Activated CD8-positive, alpha-beta memory T cell treated with anti-CD3 and anti-CD28 coated beads for 1 hour (primary cell): ENCODE measurements at places on chromosomes 2 and 18.

- DNase-seq: no peak
Observed at GRCh38 chr2:105595536-105595935, 149.2 kb upstream of the NCK2 start.

DNA sequence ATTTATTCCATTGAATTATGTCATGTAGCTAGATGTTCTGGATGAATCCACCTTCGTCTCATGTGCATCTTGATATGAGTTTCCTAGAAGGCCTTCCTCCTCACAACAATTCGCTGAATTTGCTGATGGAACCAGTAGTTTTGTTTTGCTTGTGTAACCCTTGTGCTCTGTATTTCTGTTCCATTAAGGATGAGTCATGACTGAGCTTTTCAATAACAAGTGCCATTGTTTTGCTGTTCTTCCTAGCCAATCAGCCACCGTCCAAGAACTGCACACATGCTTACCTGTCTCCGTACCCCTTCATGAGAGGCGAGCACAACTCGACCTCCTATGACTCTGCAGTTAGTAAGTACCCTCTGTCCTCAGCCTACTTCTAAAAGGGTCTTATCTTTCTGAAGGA, 2.3 kb downstream of the TMEM182 start:
- DNase-seq: no peak

GRCh38 chr18:55402731-55403405, 185.1 kb downstream of the TCF4 start:
- no peak for DNase-seq

GRCh38 chr18:9803698-9804516, 81.9 kb upstream of the TXNDC2 start:
- DNase-seq: no peak

GRCh38 chr2:96083064-96083939, 33.1 kb downstream of the ADRA2B start:
- no peak for DNase-seq

DNA sequence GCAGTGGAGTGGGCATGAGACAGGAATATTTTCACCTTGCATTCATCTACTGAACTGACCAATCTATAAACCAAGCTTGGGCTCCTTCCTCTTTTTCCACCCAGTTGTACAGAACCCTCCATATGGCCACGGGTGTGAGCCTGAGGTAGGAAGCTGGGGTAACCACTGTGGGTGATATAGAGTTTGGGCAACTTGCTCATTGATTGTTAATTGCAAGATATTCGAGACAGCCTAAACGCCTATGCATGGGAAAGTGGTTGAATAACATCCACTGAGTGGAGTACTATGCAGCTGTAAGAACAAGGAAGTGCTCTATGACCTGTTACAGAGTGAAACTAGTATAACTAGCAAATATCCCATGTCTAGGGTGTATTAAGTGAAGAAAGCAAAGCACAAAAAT, 7.3 kb upstream of the VAPA start:
- no peak for DNase-seq

DNA sequence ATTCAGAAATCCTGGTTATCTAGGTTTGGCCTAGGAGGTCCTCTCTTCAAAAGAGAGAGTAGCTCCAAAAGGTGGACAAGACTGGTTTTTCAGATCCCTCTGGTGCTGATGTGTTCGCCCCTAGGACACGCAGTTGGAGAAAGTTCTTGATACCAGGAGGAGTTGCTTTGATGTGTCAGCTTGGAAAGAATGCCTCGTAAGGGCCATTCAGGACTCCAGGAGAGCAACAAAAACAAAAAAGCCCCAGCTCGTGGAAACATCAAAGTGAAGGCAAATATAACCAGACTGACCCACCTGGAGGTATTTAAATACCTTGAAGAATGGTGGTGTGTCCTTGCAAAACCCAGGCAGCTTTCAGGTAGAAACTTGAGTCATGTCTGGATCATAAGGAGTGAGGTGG, 12.5 kb upstream of the LBH start:
- DNase-seq: no peak
